Daoy (cell line): ENCODE measurements at places on chromosomes 1 and 21. TPM values are rescaled to one million over a fixed set of nuclear protein-coding genes. Genes with fewer than 3 reads are reported as not detected.

DNA sequence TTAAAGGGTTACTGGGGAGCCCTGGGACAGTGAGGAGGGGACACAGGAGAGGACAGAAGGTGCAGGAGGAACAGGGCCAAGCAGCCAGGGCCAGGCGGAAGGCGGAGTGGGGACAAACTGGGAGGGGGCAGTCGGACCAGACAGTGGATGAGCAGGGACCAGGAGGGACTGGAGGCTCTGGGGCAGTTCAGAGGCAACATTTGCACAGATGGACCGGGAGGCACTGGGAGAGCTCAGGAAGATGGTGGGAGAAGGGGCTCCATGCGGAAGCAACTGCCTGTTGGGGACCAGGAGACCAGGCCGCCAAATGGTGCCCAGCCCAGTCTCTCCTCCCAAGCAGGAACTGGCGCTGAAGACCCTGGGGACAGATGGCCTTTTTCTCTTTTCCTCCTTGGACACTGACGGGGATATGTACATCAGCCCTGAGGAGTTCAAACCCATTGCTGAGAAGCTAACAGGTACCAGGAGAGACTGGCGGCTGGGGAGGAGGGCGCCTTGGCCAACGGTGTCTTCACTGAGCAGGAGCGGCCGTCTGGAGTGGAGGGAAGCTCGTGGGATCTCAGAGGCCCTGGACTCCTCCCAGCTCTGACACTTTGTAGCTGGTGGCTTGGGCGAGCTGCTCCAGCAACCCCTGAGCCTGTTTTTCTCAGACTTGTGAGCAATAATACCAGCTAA, 847 bp downstream of the SELENON start:
- DNase-seq = no peak

- peak; percentile 21 for DNase-seq
Measured at GRCh38 chr1:213779228-213779627, 208.5 kb upstream of the PROX1 start.

- DNase-seq = no peak
Measured at GRCh38 chr1:3469104-3469848, 14.8 kb downstream of the ARHGEF16 start.

GRCh38 chr1:38005195-38006007, at the start of gene FHL3:
FHL3 (minus strand) TSS chr1:38005514; CDS start chr1:37999412, 6,102 bp downstream.
- peak; percentile 72 for DNase-seq

Gene PKLR
- total RNA-seq = not detected in 2 replicates

Gene AQP10
- not detected in 2 replicates for total RNA-seq

Gene APCS
- not detected in 2 replicates for total RNA-seq
